ENCODE measurements at places on chromosomes 3 and 15. TPM values are rescaled to one million over a fixed set of nuclear protein-coding genes. Genes with fewer than 3 reads are reported as not detected.
A peak's percentile ranks its signal among the peaks of the same experiment; 100 is the strongest.

The ZNF660 gene
- total RNA-seq: 2.6 TPM

The ITGA11 gene
- total RNA-seq: 2.0 TPM

DNA sequence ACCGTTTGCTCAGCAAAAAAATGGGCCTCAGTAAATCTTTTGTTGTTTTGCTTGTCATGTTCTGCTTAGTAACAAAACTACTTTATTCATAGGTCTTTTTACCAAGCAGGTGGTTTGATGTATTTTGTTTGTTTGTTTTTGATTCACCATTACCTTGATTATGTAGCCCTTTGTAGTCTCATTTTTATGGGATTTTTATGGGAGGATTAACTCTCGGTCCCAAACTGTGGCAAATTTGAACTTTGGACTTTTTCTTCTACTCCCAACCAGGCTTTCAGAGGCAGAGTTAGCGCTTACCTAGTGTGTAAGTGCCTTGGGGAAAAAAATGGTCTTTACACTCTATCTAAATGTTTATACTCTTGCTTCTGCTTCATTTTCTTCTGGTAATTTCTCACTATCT lies 276.7 kb upstream of the POU1F1 start:
- no peak for DNase-seq

- DNase-seq: no peak
Observed at GRCh38 chr3:180000500-180000899, 36.2 kb downstream of the PEX5L start.

DNA sequence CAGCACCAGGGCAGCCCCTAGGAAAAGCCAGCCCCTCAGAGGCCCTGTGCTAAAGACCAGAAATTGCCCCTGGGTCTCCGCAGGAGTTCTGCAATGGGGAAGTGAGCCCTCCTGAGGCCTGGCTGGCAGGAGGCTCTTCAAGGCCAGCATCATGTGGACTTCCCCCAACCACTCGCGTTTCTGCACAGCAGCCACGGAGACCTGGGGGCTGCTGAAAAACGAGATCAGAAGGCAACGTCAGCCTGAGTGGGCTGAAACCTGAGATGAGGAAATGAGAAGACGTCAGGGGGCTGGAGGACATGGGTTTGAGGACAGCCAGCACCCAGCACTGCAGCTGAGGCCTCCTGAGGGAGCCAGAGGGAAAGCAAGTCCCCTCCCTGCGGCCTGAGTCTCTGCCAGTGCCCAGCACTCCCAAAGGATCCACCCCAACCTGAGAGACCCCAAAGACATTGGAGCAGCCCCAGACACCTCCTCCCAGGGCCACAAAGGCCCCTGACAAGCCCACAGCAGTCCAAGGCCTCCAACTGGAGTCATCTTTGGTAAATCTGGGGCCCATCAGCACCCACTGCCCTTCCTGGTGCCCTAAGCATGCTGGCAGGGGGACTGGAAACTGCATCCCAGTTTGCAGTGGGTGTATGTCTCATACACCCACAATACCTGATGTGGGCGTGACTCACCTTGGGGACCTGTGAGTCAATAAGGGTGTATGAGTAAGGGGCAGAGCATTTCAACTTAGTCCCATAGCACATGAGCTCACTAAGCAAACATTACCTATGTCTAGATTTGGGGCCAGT lies 29.2 kb upstream of the CYP11A1 start:
- DNase-seq: no peak

DNA sequence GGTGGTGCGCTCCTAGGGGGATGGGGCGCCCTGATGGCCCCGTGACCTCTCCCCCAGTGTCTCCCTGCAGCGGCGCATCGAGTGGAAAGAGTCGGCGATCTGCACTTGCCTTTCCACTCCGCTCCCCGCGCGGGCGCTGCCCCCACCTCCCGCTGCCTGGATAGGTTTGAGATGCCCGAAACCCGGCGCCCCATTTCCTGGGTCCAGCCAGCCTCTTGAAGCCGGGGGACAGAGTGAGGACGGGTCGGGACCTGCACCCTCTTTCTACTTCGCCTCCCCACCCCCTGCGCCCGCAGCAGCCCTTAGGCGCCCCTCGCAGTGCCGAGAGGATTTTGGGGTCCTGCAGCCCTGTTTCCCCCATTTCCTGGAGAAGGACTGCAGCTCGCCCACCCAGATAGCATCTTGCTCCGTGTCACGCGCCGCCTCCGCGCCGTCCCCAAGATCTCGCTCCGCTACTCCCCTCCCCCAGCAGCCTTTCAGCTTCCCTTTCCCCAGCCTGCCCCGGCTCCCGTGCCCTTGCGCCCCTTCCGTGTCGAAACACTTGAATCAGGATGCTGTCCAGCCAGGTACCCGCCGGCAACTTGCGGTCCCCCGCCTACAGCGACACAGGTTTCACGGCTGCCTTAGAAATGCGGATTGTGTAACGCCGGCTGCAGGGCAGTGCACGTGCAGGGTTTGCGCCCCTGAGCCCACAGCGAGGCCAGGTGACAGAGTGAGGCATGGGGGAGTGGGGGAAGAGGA lies 519 bp downstream of the ABHD6 start:
- DNase-seq: no peak

- no peak for DNase-seq
Observed at GRCh38 chr15:101657968-101658784, 6.0 kb upstream of the TM2D3 start.

The RNF168 gene
- 17.1 TPM for total RNA-seq

- no peak for DNase-seq
Observed at GRCh38 chr3:96264701-96265100, 549.7 kb upstream of the EPHA6 start.

The OR5K2 gene
- total RNA-seq: not detected

GRCh38 chr3:177607589-177607988 lies 410.3 kb upstream of the TBL1XR1 start:
- no peak for DNase-seq

GRCh38 chr3:88986834-88987233 lies 120.6 kb upstream of the EPHA3 start:
- DNase-seq: peak; percentile 32

The PIGB gene
- 17.0 TPM for total RNA-seq

The DZIP1L gene
- total RNA-seq: 18.1 TPM

The ROPN1 gene
- total RNA-seq: not detected

- DNase-seq: no peak
Observed at GRCh38 chr3:10780243-10780642, 35.8 kb upstream of the SLC6A11 start.
